ENCODE measurements at places on chromosomes 12 and 14.
A peak's percentile ranks its signal among the peaks of the same experiment; 100 is the strongest.

GRCh38 chr14:102821252-102821651 is 44.0 kb downstream of the TRAF3 start:
- peak; percentile 20 for DNase-seq

DNA sequence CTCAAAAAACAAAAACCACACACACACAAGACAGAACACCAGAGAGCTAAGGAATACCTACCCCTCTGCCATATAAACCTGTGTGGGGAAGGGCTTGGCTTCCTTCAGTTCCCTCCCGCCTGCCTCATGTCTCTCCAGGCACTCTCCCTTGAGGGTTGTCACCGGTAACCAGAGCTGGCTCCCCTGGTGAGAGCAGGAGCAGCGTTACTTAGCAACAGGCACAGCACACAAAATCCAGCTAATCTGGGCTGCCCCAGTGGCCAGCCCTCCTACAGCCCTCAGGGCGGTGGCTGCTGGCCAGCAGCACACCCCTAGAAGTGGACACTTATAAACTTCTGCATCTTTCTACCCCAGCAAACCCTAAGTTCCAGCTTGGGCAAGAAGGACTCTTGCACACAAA is 21.6 kb upstream of the NR4A1 start:
- no peak for DNase-seq

DNA sequence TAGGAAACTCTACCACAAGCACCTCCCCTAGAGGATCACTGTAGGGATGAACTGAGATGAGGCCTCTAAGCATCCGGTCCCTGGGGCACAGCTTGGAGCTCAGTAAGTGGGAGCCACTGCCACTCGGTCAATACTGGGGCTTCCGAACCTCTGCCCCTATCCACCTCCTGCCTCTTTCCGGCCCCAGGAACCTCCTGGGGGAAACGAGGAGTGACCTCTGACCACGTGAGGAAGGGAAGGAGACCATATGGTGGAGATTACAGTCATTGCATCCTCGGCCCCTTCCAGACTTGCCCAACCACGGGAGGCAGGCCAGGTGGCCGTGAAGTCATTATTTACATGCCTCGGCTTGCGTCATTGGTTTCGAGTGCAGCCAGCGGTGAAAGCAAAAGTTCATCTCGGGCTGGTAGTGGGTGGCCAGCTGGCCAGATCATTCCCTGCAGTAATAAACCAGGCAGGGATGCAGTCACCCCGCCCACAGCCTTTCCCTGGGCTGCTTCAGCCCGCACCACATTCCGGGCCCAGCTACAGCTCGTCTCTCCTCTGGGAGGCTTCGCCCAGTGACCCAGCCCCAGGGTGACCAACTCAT is 65.4 kb downstream of the C14orf132 start:
- no peak for DNase-seq

DNA sequence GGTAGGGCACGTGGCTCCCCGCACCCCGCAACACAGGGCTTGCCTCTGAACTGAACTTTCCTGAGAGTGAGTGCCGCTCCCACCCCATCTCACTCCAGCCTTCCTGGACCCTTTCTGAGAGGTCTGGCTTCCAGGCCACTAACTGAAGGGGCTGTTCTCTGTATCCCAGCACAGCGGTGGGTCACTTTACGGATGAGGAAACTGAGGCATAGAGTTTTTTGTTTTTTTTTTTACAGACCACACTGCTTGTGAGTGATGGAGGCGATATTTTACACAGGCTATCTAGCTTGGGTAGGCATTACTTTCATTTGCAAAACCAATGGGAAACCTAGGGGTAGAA is 1.2 kb upstream of the TGFB3 start:
- DNase-seq = no peak

- peak; percentile 51 for DNase-seq
Observed at GRCh38 chr14:35215110-35215813, 76.9 kb upstream of the PSMA6 start.

- no peak for DNase-seq
Observed at GRCh38 chr14:65415613-65416012, 3.1 kb downstream of the FUT8 start.

GRCh38 chr14:40252817-40253447 is 820.7 kb upstream of the FBXO33 start:
- no peak for DNase-seq
